DMS79 (cell line): ENCODE measurements at places on chromosomes 7 and 10.

- no peak for DNase-seq
These were observed 99.0 kb upstream of the PDE1C start for GRCh38 chr7:32169228-32169627.

DNA sequence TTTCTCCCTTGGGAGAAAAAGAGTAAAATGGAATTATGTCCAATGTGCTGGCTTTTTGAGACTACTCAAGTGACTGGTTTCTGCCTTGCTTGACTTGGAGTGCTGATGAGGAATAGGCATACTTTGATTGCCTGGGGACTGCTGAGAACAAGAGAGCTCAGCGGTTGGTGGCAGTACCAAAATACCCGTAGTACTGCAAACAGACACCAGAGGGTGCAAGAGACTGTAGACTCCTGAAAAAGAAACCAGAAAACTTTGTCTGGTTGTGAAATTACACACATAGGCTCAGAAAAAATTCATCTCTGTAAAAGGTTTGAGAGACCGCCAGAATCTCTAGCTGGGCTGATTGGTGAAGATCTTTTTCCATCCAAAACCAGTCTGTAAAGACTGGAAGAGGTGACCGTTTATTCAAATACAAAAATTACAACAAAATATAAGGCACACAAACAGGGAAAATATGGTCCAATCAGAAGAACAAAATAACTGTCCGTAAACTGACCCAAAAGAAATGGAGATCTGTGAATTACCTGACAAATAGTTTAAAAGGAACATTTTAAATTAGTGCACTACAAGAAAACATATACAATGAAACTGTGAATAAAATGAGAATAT, 18.5 kb downstream of the BICC1 start:
- DNase-seq, result no peak

GRCh38 chr7:158386866-158387545, 200.6 kb downstream of the PTPRN2 start:
- DNase-seq, result no peak

- DNase-seq, result no peak
These were observed 684 bp upstream of the ATXN7L1 start for GRCh38 chr7:105876964-105877601.

DNA sequence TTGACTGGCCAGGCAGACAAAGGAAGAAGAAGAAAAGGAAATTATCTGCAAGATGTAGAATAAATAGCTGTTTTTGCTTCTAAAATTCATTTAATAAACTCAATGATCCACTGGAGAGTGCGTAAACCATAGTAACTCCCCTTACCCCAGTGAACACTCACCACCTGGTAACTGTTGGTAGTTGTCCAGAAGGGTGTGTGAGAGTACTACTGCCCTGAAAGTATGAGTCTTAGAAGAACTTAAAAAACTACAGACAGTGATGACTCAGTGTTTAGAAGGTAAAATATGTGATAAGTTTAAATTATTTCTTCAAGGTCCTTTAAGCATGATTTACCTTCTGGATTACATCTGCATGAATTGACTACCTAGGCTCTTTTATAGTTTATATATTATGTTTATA, 53.0 kb upstream of the SEMA3A start:
- DNase-seq, result no peak

- DNase-seq, result no peak
These were observed 35.5 kb upstream of the FOXL3 start for GRCh38 chr7:254337-255037.

- no peak for DNase-seq
These were observed 336.3 kb upstream of the LRRN3 start for GRCh38 chr7:110754649-110755048.

DNA sequence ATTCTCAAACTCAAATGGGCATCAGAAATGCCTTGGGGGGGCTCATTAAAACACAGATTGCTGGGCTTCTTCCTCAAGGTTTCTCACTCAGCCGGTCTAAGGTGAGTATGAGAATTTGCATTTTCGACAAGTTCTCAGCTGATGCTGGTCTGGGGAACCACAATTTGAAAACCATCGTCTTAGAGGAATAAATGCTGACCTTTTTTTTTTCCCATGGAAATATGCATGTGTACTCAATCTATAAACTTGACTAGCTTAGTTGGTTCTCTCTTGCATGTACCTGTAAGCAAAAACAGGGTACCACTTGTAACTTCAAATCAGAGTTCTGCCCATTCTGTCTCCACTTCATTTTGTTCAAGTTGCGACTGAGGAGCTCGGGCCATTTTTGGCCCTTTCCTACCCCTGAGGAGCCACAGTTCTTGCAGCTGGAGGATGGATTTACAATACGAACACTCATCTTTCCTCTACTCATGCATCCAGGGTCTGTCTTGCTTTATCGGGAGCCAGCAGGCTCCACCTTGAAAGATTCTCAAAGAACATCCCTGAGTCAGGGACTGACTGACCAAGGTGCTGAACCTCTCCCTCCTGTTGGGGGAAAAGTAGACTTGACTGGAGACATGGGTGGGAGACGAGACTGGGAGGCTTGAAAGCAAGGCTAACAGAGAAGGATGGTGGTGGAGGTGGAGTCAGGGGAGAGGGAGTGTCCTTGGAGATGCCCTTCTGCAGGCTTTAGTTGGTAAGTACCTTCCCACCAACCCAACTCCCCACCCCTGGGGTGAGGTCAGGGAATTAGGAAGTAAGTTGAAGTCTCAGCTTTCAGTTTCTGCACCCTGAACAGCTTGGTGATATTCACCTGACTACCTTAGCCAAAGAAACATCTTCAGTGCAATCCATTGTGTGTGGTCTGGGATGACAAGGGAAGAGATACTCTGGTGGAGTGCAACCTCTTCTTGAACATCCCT, 3.7 kb upstream of the MAPK8 start:
- DNase-seq, result no peak

DNA sequence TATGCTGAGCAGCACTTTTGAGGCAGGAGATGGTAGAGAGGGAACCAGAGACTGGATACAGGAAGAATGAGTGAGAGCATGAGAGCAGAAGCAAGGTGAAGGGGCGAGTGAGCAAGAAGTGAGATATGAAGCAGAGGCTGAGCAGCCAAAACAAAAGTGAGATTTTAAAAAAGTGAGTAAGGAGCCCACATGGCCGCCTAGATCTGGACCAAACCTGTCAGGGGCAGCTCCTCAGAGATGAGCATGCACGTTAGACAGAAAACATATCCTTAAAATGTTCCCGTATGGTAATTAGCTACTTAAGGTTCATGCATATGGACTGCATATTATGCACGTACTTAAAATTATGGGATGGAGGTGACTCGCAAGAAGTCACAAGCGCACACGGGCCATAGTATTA, 22.5 kb downstream of the TMEM176A start:
- no peak for DNase-seq

GRCh38 chr7:159115601-159116501, 28.8 kb downstream of the VIPR2 start:
- no peak for DNase-seq

DNA sequence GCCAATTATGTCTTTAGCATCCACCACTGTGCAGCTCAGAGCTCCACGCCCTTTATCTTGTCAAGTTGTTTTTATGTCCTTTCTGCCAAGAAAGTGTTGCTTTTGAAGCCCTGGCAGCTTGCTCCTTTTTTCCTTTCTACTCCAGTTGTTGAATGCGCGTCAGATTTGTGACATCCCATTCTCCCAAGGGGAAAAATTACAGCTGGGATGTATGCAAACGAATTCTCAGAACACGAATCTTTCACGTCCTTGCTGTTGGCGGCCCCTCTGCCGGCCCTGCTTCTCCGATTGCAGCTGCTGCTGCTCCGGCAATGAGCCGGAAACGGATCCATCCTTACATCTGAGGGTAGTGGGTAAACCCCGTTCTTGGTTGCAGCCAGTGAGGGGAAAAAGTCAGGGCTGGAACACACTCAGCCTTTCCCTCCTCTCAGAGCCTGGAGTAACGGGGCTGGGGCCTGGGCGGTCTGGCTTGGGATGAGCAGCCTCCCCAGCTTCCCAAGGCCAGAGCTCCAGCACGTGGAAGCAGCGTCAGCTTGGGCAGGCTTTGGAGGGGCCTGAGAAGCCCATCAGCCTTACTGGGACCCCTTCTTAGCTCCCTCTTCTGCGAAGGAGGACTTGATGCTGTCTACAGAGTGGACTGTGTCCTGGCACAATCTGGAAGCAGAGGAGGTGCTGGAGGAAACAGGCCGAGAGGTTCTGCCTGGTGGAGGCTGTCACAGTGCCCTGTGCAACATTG, 79.0 kb upstream of the CHST15 start:
- DNase-seq, result no peak

DNA sequence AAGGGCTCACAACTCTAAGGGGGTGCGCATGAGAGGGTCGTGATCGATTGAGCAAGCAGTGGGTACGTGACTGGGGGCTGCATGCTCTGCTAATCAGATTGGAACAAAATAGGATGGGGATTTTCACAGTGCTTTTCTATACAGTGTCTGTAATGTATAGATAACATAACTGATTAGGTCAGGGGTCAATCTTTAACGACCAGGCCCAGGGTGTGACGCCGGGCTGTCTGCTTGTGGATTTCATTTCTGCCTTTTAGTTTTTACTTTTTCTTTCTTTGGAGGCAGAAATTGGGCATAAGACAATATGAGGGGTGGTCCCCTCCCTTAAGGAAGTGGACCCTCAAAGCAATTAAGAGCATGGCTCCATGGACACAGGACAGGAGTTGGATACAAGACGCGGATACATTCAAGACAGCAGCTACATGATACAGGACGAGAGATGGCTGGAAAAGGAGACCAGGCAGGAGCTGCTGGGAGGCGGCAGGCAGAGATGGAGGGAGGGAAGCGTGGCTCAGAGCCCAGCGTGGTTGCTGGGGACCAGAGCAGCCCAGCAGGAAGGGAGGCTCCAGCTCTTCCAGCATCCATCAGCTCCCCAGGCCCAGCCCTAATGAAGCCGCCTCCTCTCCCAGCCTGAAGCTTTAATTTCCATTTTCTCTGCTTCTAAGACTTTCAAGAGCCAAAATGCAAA, 31.6 kb downstream of the GSDME start:
- no peak for DNase-seq
